ENCODE measurements at places on chromosomes 6 and 20.

- DNase-seq = no peak
Observed at GRCh38 chr6:27604986-27605385, 132.1 kb upstream of the ZNF184 start.

DNA sequence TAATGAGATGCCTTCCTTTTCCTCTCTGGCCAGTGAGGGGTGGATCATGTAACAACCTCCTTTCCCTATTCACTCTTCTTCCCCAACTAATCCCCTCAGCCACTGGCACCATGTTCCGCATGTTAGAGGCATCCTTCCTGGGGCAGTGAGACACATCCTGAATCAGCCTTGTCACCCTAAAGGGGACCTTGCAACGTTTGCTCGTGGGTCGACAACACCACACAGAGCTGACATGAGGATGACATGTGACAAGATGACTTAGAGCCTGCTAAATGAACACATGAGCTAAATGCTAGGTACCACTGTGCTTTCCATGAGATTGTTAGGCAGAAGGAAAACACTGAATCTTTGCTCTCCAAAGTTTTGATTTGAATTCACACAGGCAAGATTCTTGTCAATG is 129.2 kb downstream of the ATXN1 start:
- DNase-seq = no peak

GRCh38 chr6:40541556-40542174 is 45.5 kb downstream of the LRFN2 start:
- DNase-seq = no peak

GRCh38 chr20:62408055-62408454 is 970 bp upstream of the CABLES2 start:
- no peak for DNase-seq

- no peak for DNase-seq
Observed at GRCh38 chr20:25227317-25227831, 20.5 kb upstream of the PYGB start.

DNA sequence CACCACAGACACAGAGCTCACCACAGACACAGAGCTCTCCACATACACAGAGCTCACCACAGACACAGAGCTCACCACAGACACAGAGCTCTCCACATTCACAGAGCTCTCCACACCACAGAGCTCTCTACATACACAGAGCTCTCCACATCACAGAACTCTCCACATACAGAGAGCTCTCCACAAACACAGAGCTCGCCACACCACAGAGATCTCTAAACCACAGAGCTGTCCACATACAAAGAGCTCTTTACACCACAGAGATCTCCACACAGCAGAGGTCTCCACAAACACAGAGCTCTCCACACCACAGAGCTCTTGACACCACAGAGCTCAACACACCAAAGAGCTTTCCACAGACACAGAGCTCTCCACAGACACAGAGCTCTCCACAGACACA is 55.8 kb downstream of the ERMARD start:
- DNase-seq = no peak

DNA sequence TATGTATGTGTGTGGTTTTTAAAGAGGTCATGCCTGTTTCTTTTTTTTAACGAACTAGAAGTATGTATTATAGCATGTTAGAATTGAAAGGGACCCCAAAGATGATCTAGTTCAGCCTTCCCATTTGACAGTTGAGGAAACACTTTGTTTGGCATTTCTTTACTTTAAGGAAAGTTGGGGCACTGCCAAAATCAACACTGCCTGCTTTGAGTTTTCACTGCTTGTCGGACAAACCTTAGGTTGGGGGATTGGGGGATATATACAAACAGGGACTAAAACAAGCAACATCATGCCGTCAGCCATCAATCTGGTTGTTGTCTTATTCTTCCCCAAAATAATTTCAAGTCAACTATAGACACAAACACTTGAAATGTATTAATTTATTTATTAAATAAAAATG is 14.1 kb upstream of the CALHM6 start:
- no peak for DNase-seq

- no peak for DNase-seq
Observed at GRCh38 chr6:131257104-131257503, 121.8 kb downstream of the AKAP7 start.

DNA sequence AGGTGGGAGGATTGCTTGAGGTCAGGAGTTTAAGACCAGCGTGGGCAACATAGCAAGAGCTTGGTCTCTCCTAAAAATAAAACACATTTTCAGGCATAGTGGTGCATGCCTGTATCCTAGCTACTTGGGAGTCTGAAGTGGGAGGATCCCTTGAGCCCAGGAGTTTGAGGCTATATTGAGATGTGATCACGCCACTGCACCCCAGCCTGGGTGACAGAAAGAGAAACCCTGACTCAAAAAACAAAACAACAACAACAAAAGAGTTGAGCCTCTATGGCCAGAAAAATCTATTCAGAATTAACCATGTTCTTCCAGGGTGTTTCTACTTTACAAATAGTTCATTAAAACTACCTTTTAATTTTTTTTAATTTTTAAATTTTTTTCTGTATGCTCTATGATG is 60.6 kb downstream of the TIAM2 start:
- DNase-seq = no peak

GRCh38 chr6:150634964-150635292 is 35.2 kb downstream of the PLEKHG1 start:
- no peak for DNase-seq

- DNase-seq = no peak
Observed at GRCh38 chr6:946546-946945, 253.6 kb upstream of the EXOC2 start.

- no peak for DNase-seq
Observed at GRCh38 chr20:34585019-34585418, 26.5 kb downstream of the MAP1LC3A start.

DNA sequence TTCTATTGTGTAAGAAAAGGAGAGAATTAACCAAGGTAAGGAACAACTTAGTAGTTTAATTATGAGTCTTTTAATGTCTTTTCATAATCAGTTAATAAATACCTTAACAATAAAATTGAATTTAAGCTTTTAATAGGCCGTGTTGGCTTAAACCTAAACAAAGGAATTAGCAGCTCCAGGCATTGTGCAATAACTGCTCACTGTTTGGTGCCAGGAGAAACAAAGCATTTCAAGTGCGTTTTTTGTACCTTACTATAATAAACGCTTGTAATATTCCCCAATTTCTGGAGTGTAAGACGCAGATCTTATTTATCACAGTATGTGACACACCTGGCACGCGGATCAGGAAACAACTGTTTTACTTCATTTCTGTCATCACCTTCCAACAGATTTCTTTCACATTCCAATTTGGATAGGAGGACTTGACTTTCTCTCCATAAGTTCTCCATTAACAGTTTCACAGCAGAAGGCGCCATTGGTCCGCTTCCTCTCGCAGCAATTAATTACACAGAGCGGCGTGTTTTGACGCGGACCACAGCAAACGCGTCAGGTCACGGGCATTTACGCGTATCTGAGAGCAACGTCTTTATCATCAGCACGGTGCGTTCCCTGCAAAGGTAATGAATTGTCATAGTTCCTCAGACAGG is 335.8 kb upstream of the NT5E start:
- DNase-seq = no peak

DNA sequence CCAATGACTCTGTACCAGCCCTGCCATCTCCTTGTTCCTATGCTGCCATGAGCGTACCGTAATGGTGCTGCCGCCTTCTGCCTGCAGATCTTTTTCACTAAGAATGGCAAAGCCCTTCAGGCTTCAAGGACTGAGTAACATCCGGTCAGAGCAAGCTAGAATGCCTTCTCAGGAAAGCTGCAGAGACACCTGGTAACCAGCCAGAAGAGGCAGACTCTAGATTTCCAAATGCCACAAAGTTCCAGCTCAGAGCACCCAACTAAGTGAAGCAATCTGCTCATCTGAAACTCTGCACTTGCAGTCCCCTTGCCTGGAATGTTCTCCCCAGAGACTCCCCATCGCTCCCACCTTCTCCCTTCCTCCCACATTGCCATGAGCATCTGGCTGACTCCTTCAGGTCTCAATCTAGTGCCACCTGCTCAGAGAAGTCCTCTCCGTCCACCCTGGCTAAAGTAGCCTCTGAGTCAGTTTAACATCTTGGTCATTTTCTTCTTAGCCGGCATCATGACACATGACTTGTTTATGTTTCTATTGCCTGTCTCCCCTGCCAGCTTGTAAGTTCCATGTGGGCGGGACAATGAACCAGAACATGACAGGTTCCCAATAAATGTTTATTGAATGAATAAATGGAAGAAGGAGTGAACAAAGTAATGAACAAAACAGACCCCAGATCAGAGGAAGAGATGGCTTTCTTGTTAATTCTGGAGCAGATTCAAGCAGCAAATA is 6.9 kb upstream of the OCSTAMP start:
- DNase-seq = no peak

DNA sequence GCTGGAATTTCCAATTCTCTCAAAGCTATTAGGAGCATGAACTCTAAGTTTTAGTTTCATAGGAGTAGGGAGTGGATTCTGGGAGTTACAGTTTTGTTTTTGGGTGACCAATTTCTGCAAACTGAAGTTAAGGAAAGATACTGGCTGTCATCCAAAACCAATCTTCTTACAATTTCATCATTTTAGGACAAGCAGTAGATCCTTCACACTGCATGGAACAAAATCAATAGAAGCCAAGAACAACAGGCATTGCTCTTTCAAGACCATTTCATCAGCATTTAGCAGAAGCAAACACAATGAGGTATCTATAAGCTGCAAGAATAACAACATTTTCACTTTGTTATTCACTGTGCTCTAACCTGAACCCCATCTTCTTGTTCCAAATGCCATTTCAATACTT is 173.0 kb downstream of the GMDS start:
- DNase-seq = no peak

- DNase-seq = no peak
Observed at GRCh38 chr6:29082457-29082856, 4.7 kb downstream of the OR2B3 start.

- DNase-seq = no peak
Observed at GRCh38 chr20:63351811-63352591, 9.1 kb downstream of the CHRNA4 start.

- DNase-seq = no peak
Observed at GRCh38 chr6:122322824-122323223, 76.6 kb upstream of the HSF2 start.

- no peak for DNase-seq
Observed at GRCh38 chr6:124885171-124885570, 77.1 kb upstream of the RNF217 start.

DNA sequence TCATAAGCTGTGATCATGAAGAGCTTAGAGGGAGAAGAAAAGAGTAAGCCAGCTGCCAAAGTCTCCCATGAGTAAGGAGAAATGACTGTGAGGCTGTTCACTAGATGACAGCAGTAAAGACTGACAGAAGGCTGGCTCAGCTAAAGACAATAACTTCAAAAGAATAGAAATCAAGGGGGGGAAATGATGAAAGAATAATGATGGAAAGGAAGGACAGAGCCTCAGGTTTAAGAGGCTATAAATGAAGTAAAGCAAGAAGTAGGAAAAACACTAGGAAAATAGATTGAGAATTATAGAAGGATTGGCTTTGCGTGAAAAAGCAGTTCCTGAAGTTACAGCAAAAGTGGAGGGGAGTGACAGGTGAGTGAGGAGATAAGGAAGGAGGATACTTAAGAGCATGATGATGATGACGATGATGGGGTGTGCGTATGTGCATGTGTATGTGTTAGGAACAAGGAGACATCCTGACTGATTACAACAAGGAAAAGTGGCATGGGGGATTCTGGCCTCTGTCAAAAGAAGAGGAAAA is 48.2 kb downstream of the HBS1L start:
- DNase-seq = no peak

DNA sequence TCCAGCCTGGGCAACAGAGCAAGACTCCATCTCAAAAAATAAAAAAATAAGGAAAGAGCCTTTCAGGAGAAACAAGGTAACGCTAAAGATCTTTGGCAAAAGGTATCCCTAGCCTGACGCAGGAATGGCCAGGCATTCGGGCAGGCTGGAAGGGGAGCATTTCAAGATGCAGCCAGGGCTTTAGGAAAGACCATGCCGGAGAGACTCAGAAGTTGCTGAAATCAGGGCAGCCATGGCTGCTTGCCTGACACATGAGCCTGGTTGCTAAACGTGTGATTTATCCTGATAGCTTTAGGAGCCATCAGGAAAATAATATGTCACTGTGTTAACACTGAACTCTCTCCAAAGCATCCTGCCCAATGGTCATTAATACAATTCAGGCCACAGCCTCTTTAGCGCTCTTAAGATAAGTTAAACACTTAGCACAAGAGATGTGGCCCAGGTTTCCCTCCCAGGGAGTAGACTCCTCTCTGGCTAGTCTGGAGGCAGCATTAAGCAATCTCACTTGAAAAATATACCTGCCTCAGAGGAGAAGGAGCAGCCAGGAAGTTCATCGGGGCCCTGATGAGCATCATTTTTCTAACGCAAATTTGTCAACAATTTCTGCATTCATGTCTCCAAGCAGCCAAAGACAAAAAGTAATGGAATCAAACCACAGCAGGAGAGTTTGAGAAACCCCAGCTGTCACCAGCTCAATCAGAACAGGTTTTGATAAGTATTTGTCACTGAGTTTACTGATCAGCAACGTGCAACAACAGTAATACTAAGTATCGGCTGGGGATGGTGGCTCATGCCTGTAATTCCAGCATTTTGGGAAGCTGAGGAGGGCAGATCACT is 200.0 kb downstream of the ZMYND8 start:
- no peak for DNase-seq

Measured in stimulated activated CD8-positive, alpha-beta memory T cell treated with anti-CD3 and anti-CD28 coated beads, Interleukin-4, amount 100 ng/mL, for 4 hours (primary cell).